ENCODE measurements at places on chromosomes 5 and 9.

DNA sequence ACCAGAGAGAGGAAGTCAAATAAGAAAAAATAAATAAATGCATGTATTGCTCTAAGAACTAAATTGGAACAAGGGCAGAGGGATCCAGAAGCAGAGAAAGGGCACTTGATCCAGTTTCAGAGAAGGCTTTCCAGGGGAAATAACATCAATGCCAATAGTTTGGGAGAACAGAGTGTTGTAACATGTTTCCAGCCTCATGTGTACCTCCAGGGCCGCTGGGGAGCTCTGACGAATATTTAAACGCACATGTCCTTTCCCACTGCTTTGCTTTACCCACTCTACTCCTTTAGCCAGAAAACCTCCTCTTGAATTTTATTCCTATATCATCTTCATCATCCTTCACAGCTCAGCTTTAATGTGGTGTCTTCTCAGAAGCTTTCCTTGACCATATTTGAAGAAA lies 233.7 kb downstream of the ENC1 start:
- DNase-seq, result no peak

GRCh38 chr5:160155017-160155750 lies 35.9 kb upstream of the PWWP2A start:
- DNase-seq, result no peak

- peak; percentile 65 for DNase-seq
Measured at GRCh38 chr5:155850370-155850769, 476.6 kb upstream of the SGCD start.

- DNase-seq, result no peak
Measured at GRCh38 chr5:56569076-56569475, 246.3 kb upstream of the MAP3K1 start.

- no peak for DNase-seq
Measured at GRCh38 chr5:38446029-38446522, 110.4 kb downstream of the LIFR start.

DNA sequence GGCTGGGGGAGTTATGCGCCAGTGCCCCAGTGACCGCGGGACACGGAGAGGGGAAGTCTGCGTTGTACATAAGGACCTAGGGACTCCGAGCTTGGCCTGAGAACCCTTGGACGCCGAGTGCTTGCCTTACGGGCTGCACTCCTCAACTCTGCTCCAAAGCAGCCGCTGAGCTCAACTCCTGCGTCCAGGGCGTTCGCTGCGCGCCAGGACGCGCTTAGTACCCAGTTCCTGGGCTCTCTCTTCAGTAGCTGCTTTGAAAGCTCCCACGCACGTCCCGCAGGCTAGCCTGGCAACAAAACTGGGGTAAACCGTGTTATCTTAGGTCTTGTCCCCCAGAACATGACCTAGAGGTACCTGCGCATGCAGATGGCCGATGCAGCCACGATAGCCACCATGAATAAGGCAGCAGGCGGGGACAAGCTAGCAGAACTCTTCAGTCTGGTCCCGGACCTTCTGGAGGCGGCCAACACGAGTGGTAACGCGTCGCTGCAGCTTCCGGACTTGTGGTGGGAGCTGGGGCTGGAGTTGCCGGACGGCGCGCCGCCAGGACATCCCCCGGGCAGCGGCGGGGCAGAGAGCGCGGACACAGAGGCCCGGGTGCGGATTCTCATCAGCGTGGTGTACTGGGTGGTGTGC lies at the start of gene RXFP3:
RXFP3 (plus strand) TSS at position 6 of the 636 bp plus-strand sequence; CDS start at position 361, 355 bp downstream.
- DNase-seq, result peak; percentile 44

GRCh38 chr5:40431734-40432133 lies 248.0 kb upstream of the PTGER4 start:
- no peak for DNase-seq

GRCh38 chr5:125189531-125189941 lies 443.1 kb upstream of the ZNF608 start:
- no peak for DNase-seq

DNA sequence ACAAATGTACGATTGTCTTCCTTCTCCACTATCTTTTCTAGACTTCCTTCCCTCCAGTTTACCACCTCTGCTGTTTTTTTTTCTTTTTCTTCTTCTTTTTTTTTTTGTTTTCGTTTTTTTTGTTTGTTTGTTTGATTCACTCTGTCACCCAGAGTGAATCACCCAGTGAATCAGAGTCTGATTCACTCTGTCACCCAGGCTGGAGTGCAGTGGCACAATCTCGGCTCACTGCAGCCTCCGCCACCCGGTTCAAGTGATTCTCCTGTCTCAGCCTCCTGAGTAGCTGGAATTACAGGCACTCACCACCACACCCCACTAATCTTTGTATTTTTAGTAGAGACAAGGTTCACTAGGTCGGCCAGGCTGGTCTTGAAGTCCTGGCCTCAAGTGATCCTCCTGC lies 375.7 kb downstream of the NTRK2 start:
- DNase-seq, result no peak

- no peak for DNase-seq
Measured at GRCh38 chr5:159286420-159287035, 23.4 kb downstream of the UBLCP1 start.

GRCh38 chr9:35619800-35620158 lies 1.6 kb upstream of the CD72 start:
- DNase-seq, result no peak

- DNase-seq, result no peak
Measured at GRCh38 chr5:116738239-116738614, 163.6 kb upstream of the SEMA6A start.

DNA sequence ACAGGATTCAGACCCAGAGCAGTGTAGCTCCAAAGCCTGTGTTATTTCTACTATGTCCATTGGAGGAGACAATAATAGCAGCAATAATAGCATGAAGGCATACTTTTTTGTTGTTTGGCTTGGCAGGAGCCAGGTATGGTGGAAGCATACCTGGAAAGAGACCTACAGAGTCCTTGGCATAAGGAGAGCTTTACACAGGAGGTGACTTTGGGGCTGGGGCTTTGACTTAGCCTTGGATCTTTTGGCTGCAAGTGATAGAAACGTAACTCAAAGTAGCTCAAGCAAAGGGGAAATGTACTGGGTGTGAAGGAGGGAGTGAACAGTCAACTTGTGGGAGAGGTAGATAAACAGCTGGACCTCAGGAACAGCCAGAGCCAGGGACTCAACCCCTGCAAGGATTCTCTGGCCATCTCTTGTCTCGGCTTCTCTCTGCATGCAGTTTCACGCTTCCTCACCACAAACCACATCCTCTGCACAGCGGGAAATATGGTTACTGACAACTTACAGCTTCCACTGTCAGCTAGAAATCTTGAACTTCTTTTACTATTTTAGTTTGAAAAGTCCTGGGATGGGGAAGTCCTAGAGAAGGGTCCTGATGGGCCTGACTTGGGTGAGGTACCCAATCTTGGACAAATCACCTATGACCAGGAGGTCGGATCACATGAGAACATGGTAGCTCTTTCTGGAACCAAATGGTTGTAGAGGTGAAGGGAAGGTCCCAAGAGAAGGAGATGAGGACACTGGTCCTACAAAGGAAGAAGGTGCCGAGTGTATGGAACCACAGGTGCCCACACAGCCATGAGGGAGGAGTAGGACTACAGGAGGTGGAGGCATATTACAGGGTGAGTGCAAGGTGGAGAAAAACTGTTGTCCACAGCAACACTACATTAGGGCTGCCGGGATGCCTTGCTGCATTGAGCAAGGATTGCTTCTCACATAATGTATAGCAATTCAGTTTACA lies 47.0 kb upstream of the TGFBR1 start:
- DNase-seq, result no peak

GRCh38 chr9:124869466-124869985 lies 7.6 kb downstream of the ARPC5L start:
- DNase-seq, result no peak

- DNase-seq, result no peak
Measured at GRCh38 chr9:83027153-83027891, 35.6 kb downstream of the RASEF start.

- DNase-seq, result no peak
Measured at GRCh38 chr9:108844391-108844790, 11.4 kb downstream of the ACTL7B start.
